Tibial nerve (tissue), 4 donors: ENCODE measurements at places on chromosomes 1 and 21.

DNA sequence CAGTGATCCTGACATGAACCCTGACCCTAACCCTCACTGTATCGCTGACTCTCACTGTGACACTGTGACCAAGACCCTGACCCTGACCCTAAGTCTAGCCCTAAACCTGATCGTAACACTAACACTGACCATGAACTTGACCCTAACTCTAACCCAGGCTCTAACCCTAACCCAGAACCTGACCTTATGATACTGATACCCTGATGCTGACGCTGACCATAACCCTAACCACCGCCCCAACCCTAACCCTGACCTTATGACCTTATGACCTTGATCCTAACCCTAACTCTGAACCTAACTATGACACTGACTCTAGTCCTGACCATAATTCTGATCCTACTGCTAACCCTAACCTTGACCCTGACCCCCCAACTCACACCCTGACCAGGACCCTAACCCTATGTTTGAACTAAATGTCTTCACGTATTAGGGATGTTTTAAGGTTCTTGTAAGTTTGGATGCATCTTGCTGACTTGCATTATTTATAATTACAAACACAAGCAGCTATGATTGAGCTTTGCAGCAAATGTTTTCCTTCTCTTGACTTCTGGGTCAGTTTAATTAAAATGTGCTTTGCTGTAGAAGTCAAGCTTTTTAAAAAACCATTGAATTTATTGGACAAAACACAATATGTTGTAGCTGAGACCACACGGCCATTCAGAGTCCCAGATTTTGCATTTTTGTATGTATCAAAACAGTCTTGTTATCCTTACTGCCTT is 23.9 kb upstream of the PRSS38 start:
- no peak for DNase-seq

DNA sequence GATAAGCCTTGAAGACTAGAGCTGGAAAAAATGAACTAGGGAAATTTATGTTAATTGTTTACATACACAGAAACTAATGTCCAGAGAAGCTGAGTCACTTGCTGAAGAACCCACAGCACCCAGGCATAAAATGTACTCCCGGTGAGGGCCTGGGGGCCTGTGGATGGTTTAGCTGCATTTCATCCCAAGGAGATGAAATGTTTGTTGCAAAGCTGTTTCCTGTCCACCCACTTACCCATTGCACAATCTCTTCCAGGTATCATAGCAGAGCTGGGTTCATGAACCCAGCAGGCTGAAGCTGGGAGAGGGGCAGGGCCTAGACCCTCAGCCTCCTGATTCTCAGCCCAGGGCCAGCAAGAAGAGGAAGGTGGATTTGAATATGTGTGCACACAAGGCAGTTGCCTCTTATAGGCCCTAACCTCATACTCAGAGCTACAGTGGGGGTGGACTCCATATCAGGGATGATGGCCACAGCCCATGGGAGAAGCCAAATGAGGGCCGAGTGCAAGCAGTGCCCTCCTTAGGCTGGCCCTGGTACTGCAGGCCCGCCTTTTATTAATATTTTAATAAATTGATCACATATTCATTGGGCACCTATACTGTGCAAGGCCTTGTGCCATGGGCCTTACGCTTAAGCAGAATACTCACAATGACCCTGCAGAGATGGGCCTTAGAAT is 110.8 kb downstream of the LACTBL1 start:
- peak; percentile 41 for DNase-seq

DNA sequence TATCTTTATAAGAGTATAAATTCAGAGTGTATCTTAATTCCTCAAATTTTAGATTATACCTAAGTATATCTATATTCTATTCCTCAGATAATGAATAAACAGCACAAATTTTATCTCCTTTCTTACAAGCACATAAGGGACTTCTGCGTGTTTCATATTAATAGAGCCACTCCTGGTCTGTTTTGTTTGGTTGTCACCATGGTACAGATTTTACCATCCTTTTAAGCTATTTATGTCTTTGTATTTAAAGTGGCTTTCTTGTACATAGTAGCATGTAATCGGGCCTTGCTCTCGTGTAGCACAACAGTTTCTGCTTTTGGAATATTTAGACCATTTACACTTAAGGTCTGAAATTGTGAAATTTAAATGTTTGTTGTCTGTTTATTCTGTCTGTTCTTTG is 52.6 kb upstream of the SLC35A3 start:
- no peak for DNase-seq

DNA sequence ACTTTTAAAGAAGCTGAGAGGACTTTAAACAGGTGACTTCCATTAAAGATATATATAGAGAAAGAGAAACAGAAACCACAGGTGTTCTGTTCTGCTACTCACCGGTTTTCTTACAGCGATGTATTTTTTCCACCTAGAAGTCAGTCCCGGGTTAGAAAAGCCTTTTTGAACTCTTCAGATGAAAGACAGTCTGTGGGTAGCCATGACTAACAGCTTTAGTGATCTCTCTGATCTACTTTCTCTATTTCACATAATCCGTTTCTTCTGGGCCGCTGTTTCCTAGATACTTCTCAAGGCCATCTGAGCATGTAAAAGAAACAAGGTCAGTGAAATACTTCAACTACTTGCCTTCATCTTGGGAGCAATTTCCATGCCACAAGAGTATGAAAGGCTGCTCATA is 25.1 kb downstream of the WDR64 start:
- no peak for DNase-seq

GRCh38 chr21:29218749-29219148 is 80.0 kb upstream of the BACH1 start:
- no peak for DNase-seq

DNA sequence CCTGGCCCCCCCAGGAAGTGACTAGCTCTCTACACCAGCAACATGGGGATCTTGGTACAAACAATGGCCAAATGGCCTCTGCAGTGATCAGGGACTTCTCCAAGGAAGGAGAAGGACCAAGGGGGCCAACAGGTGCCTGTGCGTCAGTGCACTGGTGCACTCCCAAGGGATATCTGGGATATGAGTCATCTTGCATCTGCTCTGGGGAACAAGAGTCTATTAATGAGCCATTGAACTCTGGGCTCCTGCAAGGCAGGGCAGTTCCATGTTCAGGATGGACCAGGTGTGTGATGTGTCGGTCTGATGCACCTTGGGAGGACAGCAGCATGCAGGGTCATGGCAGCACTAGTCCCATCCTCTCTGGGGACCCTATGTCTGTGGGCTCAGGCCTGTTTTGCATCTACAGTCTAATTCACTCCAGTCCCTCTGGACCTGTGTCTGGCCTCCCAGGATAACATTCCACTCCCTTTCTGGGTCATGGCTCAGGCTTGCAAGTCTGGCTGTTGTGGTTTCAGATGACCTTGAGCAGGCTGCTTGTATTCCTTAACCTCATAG is 125.3 kb downstream of the TRABD2B start:
- DNase-seq, result no peak

DNA sequence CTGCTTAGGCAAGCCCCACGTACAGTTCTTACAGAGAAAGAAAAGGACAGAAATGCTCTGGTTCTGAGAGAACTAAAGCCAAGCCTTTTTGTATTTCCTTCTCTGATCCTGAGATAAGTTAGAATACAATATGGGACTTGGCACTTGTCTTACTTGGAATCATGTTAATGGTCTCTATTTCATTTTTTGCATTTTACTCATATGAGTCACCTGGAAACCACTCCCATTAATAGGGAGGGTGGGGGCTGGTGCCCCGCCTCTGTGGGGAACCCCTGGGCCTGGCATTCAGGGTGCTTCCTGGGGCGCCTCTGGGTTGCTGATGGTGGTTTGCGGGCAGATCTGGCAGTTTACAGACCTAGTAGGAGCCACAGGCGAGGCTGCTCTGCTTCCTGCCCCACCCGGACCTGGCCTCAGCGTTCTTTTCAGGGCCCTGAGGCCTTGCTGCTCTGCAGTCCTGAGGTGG is 26.7 kb downstream of the TSPAN2 start:
- no peak for DNase-seq

DNA sequence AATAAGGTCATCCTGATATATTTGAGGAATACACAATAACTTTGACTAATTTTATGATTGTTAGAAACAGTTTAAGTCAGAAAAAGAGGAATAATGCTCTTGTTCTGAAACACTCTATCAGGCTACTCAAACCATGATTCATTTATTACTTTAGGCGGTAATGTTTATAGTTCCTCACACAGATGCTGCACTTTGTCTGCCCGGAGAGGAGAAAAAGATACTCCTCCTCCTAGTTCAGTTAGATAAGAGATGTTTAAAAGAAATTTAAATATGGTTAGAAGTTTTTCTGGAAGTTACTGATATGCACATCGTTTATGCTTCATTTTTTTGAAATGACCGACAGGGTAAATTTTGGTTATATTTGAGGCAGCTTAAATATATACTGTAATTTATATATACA is 103.0 kb downstream of the ZMYM4 start:
- DNase-seq, result no peak

DNA sequence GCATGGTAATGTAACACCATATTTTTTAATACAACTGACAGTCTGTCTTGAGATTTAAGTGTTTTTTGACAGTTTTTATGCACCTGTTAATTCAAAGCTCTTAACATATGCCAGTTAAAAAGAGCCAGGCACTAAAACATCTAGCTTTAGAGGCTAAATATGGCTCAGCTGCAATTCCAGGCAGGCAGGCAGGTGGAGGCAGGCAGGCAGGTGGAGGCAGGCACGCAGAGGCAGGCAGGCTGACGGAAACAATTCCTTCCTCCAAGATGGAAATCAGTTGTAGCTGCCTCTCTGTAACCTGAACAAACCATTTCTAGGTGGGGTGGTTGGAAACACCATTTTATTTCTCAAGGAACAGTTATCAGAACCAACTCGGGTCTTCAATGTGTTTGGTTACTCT is 51.2 kb downstream of the GORAB start:
- DNase-seq, result no peak

DNA sequence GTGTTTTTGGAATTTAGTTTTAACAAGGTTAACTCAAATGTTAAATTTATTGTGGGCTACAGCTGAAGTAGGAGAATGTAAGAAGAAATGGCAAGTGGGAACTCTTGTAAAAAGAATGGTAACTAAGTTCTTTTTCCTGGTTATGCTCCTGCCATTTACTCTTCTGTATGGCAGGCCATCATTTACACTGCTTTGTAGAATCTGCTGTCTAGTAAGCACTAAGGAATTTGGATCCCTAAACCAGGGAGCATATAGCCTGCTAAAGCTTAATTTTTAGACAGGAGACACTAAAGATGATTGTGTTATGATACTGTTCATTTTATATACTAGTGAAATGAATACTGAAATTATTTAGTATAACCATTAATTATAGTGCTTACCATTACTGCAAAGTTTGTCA is 85.3 kb downstream of the CAMTA1 start:
- no peak for DNase-seq

DNA sequence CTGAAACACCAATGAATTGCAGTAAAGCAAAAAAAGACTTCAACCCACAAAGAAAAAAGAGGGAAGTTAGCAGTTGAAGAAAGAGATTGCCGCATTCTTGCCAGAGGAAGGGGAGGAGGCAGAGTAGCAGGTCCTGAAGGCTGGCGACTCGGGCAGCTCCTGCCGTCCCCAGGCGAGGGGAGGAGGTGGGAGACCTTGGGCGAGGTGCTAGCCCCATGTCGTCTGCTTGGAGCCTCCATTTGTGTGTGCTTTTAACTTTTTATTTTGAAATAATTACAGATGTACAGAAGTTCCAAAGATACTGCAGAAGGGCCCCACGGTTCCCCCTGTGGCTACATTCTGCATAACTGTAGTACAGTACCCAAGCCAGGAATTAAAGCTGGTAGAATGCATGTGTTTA is 6.7 kb downstream of the TRPM2 start:
- no peak for DNase-seq

GRCh38 chr21:45127937-45128336 is 53.6 kb downstream of the ADARB1 start:
- no peak for DNase-seq

- no peak for DNase-seq
Measured at GRCh38 chr1:7289694-7290093, 481.4 kb upstream of the VAMP3 start.

DNA sequence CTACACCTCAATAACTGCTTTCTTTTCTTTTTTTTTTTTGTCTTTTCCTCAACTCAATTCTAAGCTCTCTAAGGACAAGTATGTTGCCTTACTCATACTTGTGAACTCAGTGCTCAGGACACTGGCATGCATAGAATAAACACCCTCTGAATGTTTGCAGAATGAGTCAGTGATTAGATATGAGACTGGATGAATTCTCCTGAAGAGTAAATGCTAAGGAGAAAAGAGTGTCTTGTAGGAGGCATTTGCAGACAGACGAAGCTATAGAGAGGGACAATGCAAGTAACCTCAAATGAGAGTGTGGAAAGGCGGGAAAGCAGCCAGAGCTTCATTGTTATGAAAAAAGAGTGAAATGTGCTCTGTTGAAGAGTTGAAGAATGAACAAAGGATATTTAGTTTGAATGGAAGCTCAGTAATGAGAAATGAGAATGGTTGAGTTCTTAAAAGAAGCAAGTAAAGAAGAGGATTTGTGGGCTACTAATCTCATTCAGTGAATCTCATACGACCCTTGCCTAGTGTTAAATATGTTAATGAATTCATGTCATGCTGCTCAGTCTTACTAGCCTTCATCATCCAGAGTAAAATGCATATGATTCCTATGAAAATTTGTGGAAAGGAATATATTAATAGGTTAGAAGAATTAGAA is 166.1 kb upstream of the DPYD start:
- DNase-seq, result no peak

GRCh38 chr1:26618561-26618960 is 77.3 kb upstream of the ARID1A start:
- DNase-seq, result no peak

DNA sequence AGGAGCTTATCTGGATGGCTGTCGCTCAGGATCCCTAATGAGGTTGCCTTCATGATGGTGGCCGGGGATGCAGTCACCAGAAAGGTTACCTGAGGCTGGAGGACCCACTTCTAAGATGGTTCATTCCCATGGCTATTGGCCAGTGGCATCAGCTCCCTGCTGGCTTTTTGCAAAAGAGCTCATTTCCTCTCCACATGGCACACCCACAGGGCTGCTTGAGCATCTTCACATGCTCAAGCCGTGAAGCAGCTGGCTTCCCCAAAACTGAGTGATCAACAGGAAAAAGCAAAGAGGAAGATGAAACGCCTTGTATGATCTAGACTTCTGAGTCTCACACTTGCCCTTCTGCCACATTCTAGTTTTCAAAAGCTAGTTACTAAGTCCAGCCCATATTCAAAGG is 124.6 kb upstream of the CXADR start:
- DNase-seq, result no peak

- peak; percentile 88 for DNase-seq
Measured at GRCh38 chr1:94854458-94855306, 34.5 kb downstream of the SLC44A3 start.

DNA sequence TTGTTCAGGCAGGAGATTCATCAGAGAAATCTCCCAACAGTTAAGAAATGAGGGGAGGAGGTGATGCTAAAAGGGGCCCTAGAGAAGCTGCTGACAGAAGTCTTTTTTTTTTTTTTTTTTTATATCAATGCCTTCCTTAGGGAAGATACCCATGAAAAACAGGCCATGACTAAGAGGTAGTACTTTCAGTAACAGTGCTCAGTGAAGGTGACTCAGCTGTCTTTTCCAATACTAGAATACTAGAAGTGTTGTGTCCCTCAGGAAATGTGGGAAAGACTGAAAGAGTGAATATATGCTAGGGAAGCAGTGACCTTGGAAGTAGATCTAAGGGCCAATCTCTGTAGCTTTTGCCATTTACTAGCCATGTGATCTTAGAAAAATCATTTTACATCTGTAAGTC is 52.4 kb upstream of the SLFNL1 start:
- DNase-seq, result no peak
